ENCODE measurements at places on chromosomes 16 and 17.

- DNase-seq = peak; percentile 65
These were observed at the start of gene NDRG4 for GRCh38 chr16:58499615-58500351. Gene NDRG4, plus strand, starts transcription at chr16:58500143. Its CDS starts 106 bp downstream, at chr16:58500249.

DNA sequence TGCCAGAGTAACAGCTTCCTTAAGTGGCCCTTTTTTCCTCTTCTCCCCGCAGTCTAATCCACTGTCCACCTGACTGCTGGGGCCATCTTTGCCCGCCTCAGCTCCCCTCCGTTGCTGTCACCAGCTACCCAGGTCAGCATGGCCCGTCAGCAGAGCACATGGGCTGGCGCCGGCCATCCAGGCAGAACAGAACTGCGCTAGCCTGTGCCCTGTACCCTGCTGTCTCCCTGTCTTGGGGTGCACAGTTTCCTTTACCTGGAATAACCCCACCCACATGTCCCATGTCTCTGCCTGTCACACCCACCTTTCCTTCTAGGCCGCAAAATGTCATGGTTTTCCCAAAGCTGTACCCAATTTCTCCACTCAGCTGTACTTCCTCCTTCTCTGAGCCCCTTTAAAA is 55.7 kb downstream of the GNAO1 start:
- DNase-seq = no peak

DNA sequence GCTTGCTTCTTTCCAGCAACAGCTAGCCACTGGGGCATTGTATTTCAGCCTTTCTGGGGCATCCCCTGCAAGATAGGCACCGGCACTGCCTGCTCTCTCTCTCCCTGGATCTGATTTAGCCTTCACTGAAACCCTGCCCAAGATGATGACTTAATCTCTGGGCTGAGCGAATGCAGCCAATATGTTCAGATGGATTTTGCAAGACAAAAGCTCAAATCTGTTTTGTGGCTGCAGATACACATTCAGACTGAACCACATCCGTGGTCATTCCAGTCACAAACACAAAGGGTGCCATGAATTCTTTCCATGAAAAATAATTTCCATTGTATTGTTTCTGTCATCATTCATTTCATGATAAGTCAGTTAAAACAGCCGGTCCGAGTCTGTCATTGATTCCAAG is 24.2 kb downstream of the SOST start:
- no peak for DNase-seq

DNA sequence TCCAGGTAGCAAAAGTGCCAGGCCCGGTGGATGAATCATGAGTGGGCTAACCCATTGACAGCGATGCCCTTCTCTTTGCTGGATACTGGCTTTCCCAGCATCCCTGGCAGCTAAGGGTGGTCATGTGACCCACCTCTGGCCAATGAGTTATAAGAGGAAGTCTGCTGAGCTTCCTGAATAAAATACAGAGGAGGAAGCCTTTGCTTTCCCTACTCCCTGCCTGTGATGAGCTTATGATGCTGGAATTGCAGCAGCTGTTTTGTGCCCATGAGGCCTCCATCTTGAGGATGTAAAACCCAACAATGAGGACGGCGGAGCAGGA is 15.0 kb upstream of the ATP2A3 start:
- no peak for DNase-seq

- peak; percentile 46 for DNase-seq
These were observed 6.7 kb downstream of the CBX8 start for GRCh38 chr17:79789943-79790804.

DNA sequence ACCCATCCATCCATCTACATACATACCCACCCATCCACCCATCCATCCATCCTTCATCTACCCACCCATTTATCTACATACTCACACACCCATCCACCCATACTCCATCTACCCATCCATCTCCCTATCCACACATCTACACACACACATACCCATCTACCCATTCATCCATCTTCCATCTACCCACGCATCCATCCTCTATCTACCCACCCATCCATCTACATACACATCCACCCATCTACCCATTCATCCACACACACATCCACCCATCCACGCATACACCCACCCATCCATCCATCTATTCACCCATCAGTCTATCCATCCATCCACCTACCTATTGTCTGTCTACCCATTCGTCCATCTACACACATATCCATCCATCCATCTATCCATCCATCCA is 227.8 kb downstream of the ZNF423 start:
- DNase-seq = no peak
